ENCODE measurements at places on chromosomes 13 and 19. TPM values are rescaled to one million over a fixed set of nuclear protein-coding genes. Genes with fewer than 3 reads are reported as not detected.

The DMKN gene
- 19.6 TPM for total RNA-seq

The APOC4 gene
- total RNA-seq, result not detected

The LACC1 gene
- 2.8 TPM for total RNA-seq

The FZR1 gene
- total RNA-seq, result 20.0 TPM

GRCh38 chr19:805600-806550 is 8.6 kb downstream of the PTBP1 start:
- no peak for DNase-seq

DNA sequence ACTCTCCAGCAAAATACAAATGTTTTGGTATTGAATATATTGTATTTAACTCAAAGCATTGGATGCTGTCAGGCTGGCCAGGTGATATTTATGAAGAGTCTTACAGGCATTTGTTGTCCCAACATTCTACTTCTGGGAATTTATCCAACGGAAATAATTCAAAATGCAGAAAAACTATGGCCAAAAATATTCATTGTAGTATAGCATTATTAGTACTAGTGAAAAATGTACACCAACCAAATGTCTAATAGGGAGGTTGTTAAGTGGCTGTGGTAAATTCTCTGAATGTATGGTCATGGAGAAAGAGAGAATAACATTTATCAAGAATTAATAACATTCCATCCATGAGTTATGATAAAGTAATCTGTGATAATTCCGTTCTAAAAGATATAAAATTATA is 38.6 kb upstream of the GAS6 start:
- DNase-seq, result no peak

DNA sequence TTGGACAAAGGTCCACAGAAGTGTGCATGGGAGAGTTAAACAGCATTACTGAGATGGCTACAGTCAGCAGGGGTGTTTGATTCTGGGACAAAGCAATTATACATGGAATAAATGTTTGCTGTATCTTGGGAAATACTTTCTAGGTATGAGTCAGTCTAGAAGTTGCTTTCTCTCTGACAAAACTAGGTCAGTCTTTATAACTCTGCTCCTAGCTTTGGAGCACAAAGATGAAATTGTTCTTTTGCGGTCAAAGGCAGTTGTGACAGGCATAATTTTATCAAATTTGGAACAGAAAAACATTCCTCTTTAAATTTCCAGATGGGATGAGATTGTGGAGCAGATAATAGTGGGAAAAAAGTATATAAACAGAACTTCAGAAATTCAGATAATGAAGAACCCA is 1045.4 kb upstream of the MIR17HG start:
- peak; percentile 13 for DNase-seq

DNA sequence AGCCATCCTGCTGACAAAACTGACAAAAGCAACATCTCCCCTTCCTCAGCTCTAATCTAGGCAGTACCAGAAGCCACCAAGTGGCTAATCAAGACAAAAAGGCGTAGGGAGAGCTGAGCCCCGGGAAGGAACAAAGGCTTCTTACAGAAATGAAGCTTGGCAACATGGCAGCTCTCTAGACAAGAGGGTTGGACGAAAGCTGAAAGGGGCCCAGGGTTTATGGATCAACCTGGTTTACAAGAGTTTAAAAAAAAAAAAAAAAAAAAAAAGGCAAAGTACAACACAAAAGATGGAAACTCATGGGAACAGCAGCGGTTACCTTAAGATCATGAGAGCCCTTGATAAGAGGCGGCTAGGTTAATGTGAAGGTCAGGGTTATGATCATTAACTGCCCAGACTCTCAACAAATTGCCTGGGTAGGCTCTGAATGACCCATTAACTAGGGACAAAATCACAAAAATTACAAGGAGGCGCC is 14.0 kb downstream of the ZC3H4 start:
- no peak for DNase-seq

- no peak for DNase-seq
Observed at GRCh38 chr19:4474514-4475022, 2.5 kb downstream of the HDGFL2 start.

- DNase-seq, result no peak
Observed at GRCh38 chr13:21945195-21945594, 274.3 kb downstream of the FGF9 start.

DNA sequence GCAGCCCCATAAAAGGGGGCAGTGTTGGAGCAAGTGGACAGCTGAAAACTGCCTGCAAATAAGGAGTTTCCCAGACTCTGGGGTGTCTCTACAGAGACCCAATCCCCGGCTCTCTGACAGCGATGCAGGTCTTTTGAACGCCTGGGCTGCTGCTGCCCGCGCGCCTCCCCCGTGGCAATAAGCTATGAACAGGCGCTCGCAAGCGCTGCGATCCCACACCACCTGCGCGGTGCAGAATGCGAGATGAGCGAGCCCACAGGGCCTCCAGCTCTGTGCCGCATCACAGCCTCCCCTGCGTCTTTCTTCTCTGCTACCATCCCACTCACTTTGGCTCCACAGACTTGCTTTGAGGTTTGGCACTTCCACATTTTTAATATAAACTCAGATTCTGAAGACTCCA is 62.3 kb downstream of the KCTD15 start:
- no peak for DNase-seq

DNA sequence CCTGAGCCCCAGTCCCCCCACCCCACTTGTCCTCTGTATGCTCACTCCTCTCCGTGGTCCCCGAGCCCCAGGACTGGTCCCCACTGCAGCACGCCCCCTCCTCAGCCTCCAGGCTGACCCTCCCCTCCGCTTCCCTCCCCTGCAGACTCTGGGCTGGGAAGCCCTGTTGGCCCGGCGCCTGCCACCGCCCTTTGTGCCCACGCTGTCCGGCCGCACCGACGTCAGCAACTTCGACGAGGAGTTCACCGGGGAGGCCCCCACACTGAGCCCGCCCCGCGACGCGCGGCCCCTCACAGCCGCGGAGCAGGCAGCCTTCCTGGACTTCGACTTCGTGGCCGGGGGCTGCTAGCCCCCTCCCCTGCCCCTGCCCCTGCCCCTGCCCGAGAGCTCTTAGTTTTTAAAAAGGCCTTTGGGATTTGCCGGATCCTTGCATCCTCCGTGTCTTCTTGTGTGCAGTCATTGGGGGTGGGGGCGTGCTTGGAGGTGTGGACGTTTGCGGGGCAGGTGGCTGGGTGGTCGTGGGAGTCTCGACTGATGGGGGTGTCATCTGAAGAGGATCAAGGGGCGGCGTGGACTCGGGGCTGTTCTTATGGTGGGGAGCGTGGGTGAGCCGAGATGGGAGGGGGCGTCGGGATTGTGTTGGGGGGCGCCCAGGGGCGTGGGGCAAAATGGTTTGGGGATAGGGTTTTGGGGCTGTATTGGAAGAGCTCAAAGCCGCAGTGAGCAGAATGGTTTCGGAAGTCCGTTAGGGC is 3.5 kb downstream of the PTGER1 start:
- DNase-seq, result no peak

DNA sequence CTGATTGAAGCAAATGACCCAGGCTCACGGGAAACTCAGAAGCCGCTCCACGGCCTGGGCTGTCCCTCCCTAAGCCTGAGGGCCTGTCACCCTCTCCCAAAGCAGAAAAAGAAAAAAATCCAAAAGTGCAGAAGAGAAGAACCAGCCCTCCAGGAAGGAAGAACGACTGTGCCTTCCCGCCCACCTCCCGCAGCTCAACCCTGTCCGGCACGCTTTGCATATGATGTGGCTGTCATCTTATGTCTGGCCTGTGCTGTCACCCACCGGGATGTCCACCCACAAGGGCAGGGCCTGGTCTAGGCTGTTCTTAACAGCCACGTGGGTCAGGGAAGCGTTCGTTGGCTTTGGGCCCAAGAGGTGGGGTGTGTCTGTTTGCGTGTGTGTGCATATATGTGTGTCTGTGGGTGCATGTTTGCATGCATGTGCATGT is 13.7 kb downstream of the ZBTB7A start:
- DNase-seq, result peak; percentile 26

DNA sequence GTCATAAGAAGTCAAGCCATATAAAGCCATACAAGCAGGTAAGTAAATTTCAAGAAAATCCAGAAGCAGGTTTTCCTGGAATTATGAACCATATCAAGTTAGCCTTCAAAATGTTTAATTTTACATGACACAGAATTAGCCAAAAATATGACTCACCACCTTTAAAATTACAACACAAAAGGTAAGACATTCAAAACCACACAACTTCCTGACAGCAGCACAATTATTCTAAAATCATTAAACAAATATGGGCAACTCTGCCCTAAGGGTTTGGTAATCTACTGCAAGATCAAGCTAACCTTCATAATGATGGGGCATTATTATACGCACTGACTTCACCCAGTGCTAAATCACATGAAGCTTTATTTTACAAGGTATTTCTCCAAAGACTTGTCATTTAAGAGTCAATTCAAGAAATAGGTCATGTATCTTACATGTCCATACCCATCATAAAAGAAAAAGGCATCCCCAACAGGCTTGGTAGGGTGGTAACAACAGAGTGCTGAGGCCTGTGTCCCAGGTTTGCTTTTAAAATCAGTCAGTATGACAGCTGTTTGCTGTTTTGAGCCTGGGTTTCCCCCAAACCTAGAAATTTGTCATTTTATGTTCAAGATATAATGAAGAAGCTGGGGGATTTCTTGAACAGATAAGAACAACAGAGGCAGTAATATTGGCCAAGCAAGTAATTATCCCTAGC is 15.2 kb downstream of the RCBTB1 start:
- DNase-seq, result peak; percentile 4

DNA sequence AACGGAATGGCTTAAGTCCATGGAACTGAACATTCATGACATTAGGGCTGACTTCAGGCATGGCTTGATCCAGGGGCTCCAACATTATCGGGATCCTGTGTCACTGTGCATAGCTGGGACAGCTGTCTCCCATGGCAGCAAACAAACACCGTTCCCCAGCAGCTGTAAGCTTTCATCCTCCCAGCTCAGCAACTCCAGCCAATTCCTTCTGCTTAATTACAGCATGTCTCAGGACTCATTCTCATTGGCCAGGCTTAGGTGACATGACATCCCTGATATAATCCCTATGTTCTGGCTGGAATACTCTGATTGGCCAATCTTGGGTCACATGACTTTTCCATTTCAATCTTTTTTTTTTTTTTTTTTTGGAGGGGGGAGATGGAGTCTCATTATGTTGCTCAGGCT is 10.9 kb upstream of the TLE5 start:
- DNase-seq, result peak; percentile 76

DNA sequence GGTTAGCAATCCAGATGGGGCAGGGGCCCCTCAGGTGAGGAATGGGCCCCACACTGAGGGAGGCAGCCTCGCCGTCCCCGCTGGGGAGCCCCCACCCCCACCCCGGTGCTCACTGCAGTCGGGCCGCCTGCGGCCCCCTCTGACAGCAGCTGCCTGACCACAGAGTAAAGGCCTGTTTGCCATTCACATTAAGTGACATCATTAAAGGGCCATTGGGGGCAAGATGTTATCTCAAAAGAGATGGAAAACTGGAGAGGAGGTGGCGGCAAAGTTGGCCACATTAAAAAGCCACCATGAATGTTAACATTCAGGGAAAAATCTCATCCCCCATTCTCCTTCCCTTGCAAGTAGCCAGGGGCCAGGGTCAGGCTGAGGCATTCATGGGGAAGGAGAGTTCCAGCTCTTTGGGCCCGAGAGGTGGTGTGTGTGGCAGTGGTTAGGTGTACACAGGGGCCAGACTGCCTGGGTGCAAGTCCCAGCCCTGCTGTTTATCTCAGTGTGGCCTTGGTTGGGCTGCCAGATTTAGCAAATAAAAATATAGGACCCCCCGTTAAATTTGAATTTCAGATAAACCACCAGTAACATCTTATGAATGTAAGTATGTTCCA is 20.9 kb downstream of the VSTM2B start:
- no peak for DNase-seq

DNA sequence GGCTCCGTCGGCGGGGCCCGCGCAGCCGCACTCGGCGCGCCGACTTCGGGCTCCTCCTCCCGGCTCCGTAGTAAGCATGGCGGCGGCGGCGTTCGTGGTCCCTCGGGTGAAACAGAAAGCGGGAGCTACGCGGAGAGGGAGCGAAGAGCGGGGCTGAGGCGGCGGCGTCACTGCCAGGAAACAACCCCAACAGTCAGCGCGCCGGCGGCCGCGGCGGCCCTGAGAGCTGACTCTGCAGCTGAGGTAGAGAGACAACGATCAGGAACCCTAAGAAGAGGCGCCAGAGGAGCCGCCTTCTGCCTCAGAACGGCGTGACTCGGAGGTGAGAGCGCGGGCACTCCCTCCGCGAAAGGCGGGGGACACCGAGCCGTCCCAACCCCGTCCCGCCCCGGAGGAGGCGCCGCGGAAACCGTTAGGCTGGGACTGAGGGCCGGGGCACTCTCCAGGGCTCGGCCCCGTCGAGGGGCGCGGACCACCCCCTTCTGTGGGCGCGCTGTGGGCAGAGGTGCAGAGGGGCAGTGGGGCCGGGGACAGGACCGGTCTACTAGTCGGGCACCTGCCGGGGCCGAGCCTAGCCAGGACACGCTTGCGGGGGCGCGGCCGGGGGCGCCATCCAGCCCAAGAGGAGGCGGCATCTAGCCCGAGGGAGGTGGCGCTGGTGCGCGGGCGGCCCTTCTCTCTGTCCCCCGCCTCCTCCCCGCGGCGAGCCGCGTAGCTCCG is at the start of gene FNDC3A:
Gene FNDC3A, plus strand, starts transcription at position 57 of the 720 bp plus-strand sequence. CDS start 30,279 bp downstream, outside the sequence.
- peak; percentile 56 for DNase-seq

DNA sequence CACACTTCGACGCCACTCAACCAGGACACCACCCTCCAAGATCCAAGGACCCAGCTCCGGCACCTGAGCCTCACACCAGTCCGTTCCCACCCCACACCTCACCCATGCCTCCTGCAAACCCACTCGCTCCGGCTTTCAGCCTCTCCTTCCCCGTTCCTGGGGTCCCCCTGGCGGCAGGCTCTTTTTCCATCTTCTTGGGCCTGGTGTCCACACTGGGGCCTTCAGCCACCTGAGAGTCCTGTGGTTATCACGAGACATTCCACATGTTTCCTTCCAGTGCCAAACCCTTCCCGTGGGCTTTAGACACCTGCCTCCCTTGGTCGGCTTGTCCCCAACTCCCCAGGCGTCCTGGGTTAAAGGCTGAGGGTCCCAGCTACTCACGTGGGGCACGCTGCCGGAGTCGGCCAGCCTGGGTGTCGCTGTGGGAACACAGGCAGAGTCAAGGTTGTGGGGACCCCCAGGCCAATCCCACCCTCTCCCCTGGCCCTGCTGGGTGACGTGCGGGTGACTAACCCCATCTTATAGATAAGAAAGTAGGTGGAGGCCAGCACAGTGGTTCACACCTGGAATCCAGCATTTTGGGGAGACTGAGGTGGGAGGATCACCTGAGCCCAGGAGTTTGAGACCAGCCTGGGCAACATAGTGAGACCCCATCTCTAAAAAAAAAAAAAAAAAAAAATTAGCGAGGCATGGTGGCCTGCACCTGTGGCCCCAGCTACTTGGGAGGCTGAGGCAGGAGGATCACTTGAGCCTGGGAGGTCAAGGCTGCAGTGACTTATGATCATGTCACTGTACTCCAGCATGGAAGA is 1.9 kb downstream of the JSRP1 start:
- DNase-seq, result no peak

- DNase-seq, result no peak
Observed at GRCh38 chr13:106795847-106796246, 227.9 kb upstream of the ARGLU1 start.

GRCh38 chr13:39607876-39608275 is 4.9 kb upstream of the LHFPL6 start:
- no peak for DNase-seq

GRCh38 chr19:4108767-4109625 is 14.9 kb downstream of the MAP2K2 start:
- DNase-seq, result no peak

Measured in H4 (cell line).